Lower lobe of right lung (tissue), 2 donors: ENCODE measurements at places on chromosomes 6 and 20.

DNA sequence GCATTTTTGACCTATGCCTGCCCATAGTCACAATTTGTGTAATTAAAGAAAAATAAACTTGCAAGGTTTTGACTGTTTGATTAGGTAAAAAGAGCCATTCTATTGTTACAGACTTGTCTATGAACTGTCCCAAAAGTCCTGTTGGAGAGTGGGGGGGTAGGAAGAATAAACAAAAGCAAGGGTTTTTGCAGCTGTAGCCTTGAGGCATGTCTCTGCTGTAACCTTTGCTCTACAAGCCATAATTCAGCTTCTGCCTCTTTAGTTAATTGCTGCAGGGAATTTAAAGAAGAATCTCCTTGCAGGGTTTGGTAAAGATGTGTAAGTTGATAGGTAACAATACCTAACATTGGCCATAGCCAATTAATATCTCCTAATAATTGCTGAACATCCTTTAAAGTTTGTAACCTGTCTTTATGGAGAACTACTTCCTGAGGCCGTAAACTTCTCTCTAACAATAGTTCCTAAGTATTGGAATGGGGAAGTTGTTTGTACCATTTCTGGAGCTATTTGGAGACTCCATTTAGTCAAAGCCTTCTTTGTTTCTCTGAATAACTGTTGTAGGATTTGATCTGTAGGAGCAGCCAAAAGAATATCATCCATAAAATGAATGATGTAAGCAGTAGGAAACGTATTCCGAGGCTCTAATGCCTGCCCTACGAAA, 7.9 kb upstream of the ABHD12 start:
- no peak for DNase-seq

GRCh38 chr6:57127763-57128162, 37.8 kb downstream of the ZNF451 start:
- no peak for DNase-seq

GRCh38 chr20:22825076-22825475, 210.0 kb upstream of the SSTR4 start:
- DNase-seq = no peak

GRCh38 chr6:43373252-43373875, 3.9 kb upstream of the ZNF318 start:
- no peak for DNase-seq

- no peak for DNase-seq
Measured at GRCh38 chr20:50607850-50608749, 83.2 kb downstream of the RIPOR3 start.

GRCh38 chr6:94955156-94955555, 622.2 kb upstream of the MANEA start:
- no peak for DNase-seq

- no peak for DNase-seq
Measured at GRCh38 chr20:37845241-37845681, 57.7 kb upstream of the VSTM2L start.

- no peak for DNase-seq
Measured at GRCh38 chr20:51514249-51514648, 28.3 kb downstream of the NFATC2 start.

DNA sequence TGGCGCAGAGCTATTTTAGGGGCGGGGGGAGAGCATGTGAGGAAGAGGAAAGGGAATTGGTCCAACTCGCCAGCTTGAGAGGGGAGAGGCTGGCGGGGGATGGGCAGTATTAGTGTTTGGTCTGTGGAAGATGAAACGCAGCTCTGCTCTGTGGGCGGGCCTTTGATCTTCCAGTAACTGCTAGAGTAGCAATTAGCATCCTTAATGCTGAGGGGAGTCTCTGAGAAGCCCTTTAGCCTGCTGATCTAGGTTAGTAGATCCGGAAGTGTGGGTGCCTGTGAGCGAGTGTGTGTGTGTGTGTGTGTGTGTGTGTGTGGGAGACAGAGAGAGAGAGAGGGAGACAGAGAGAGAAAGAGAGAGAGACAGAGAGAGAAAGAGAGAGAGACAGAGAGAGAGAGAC, 117.2 kb upstream of the BACH2 start:
- DNase-seq = no peak
